Posterior cingulate gyrus (tissue), 11 donors: ENCODE measurements at places on chromosomes 7 and 10.
A peak's percentile ranks its signal among the peaks of the same experiment; 100 is the strongest.

DNA sequence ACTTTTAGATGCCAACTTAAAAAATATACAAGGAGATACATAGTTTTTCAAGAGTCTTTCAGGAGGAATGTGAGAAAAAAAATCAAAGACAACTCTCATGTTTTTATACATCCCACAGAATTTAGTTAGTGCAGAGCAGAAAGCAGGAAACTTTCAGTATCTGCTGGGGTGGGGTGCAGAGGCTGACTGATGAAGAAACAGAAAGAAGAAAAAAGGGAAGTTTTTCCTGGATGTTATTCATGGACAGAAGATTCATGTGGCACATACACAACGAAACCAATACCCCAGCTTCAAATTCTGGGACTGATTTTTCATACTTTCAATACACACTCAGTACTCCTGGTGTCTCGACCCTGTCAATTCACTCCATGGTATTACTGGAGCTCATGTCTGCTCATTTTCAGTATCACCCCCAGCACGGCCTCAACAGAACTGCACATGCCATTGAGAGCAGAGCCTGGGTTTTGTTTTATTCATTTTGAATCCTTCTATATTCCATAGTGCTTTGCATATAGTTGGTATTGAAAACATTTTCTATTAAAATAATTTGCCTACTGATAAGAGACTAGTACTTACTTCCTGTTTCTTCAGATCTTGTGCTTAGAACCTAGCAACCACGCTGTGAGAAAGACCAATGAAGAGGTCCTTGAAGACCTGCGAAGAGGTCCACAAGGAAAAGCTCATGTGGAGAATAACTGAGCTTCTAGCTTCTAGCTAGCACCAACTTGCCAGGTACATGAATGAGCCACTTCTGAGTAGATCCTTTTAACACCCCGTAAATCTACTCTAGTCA lies 49.0 kb downstream of the NDUFB2 start:
- no peak for DNase-seq

DNA sequence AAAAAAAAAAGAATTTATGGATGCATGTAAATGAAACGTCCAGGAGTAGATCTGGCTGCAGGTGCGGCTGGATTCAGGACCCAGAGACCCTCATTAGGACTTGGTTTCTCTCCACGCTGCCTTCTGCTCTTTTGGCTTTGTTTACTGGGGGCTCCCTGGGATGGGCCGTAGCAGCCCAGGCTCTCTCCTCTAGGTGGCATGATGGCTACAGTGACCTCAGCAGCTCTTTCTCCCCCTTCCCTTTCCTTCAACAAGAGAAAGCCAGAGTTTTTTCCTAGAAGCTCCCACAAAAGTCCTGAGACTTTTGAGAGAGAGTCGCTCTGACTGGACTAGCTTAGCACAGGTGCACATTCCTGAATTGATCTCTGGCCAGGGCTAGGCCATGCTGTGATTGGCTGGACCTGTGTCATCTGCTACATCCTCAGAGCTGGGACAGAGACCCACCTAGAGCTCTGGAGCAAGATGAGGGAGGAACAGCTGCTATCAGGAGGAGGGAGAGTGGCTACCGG lies 67.8 kb upstream of the PDCD4 start:
- DNase-seq: no peak

DNA sequence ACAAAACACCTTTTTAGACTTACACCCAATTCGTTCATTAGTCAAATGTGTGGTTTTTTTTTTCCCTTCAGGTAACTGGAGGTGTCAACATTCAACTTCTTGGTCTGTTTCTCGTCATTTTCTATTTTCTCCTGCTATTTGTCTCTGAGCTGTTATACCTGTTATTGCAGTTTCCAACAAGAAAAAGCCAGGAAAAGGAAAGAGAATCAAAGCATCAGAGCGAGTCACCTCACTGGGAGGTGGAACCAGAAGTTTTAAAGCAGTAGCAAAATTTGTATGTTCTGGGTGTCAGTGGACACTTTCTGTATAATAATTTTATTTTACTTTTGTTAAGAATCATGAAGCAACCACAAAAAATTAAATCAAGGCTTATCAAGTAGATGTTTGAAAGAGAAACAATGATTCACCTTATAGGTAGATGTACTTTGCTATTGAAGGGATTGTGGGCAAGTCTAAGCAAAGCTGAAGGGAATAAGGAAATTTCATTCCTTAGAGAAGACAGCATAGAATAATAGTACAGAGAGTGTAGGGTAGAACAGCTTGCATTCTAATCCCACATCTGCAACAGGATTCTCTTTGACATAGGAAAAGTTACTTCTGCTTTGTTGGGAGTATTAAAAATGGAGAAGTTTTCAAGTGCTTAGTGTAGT lies 675.8 kb downstream of the PCDH15 start:
- no peak for DNase-seq

GRCh38 chr10:103861505-103861904 lies 6.1 kb upstream of the SH3PXD2A start:
- DNase-seq: no peak

GRCh38 chr10:78038105-78038504 lies 4.4 kb downstream of the RPS24 start:
- DNase-seq: no peak

GRCh38 chr7:4713183-4713784 lies 31.2 kb downstream of the FOXK1 start:
- DNase-seq: no peak

DNA sequence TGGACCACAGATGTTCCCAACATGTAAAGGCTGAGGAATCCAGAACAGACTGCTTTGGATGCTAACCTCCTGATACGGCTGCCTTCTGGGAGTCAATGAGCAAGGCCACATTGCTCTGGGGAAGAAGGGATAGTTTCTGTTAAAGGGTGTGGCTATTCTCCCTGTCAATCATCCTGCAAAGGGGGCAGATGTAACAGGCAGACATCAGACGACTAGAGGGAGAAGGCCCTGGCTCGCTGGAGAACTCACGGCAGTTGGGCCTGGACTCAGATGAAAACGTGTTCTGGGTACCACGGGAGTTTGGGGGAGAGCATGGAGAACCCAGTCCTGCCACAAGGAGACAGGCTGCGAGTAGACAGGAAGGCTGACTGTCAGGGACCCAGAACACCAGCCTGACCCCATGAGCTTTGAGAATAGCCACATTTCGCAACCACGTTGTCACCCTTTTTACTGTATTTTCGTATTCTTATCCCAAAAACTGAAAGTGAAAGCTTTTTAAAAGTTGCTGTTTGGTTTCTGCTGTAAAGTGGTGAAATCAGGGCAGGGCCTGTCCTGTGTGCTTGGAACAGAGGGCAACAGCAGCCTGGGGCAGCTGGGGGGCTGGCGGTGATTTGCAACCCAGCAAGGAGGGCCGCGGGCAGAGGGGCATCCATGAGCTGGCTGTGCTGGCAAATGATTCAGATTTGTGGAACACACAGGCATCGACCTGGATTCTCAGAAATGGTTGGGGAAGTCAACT lies 95.3 kb downstream of the MYOF start:
- DNase-seq: no peak

DNA sequence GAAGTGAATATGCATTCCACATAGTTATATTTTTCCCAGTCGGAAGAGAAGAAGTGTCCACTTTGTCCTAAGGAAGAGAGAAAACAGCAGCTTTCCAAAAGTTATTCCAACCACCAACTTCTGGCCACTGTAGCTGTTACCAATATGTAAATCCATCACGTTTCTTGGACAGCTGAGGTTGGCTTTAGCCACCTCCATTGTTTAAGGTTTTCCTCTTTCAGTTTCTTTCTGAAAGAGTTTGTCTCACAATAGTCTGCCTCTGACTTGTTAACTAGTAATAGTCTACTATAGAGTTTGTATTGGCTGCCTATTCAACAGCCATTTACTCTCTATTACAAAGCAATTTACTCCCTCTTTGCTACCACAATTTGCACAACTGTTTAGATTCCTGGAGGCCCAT lies 457.6 kb upstream of the LRRN3 start:
- no peak for DNase-seq

GRCh38 chr10:32938554-32939061 lies 19.4 kb downstream of the ITGB1 start:
- DNase-seq: no peak

DNA sequence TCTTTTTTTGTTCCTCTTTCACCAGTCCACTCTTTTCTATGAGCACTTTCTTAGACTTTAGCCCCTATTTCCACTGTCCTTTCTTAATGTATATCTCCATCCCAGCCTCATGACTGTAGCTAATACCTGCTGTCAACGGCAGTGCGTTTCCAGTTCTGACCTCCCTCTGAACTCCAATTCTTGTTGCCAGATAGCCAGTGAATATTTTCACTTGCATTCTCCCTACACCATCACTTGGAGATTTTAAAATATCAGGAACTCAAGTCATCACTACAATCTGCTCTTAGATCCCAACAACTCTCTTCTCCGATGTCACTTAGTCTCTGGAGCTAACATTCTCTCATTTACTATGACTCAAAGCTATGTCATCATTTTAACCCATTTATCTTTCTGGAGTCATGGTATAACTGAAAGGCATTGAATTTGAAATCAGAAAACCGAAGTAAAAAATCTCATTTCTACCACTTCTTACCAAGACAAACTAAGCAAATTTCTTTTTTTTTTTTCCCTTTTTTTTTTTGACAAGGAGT lies 5.1 kb upstream of the SLC16A12 start:
- DNase-seq: no peak

- peak; percentile 86 for DNase-seq
Measured at GRCh38 chr7:6637544-6638229, 569 bp downstream of the ZNF316 start.

- DNase-seq: no peak
Measured at GRCh38 chr7:39035903-39036302, 58.2 kb downstream of the POU6F2 start.

DNA sequence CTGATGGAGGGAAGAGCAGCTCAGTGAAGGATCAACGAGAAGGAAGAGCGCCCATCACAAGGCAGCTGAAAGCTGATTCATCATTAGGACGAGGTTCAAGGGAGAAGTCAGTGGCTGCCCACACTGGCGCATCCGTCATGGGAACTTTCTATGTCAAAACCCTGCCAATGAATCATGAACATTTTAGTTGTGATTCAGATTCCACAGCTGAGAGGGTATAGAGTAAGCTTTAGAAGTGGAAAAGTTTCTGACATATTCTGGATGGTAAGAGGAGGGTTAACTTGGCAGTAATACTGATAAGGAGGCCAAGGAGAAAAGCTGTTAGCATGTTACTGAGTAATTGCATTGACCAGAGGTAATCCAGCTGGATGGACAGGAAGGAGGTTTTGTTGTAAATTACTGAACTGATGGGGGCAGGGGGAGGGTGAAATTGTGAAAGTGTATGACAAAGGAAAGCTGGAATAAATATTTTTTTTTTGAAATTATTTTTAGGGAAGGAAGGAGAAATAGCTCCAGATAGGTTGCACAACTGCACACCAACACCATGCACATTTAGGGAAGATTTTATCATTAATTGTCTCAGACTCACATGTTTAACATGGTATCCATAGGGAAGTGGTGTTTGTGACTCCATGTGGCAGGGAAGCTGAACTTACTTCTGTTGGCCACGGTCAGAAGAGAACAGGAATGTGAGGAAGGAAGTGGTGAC lies 78.3 kb upstream of the NRP1 start:
- no peak for DNase-seq

GRCh38 chr10:10126218-10126617 lies 891.5 kb upstream of the CELF2 start:
- DNase-seq: no peak

DNA sequence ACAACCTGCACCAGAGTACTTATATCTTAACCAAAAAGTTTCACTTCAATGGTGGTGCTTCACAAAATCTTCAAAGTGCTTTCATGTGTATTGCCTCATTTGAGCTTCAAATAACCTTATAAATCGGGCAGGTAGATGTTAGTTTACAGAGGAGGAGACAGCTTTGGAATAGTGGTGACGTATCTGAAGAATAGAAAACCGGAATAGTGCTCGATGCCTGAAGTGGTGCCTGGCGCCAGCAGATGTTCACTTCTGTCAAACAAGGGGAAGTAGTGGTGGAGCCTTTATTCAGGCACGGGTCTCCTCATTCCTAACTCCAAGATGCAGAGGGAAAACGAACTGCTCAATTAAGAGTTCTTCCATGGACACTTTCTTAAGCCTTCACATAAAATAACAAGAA lies 58.1 kb downstream of the NHLRC2 start:
- no peak for DNase-seq

DNA sequence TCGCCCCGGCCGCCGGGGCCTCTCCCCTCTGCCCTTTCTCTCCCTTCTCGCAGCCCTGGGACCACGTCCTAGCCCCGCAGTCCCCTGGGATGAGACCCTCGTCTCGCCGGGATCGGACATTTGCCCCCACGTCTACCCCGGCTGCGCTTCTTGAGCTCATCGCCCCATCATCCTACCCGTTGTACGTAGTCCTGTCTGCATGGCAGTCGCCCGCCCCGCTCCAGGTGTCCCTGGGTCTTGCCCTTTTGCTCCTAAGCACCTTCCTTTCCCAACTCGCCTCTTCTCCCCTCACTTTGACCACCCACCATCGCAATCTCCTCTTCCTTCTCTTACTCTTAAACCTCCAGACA lies 582 bp downstream of the TPST1 start:
- DNase-seq: peak; percentile 29

GRCh38 chr7:2805213-2805944 lies 38.7 kb downstream of the GNA12 start:
- DNase-seq: no peak

DNA sequence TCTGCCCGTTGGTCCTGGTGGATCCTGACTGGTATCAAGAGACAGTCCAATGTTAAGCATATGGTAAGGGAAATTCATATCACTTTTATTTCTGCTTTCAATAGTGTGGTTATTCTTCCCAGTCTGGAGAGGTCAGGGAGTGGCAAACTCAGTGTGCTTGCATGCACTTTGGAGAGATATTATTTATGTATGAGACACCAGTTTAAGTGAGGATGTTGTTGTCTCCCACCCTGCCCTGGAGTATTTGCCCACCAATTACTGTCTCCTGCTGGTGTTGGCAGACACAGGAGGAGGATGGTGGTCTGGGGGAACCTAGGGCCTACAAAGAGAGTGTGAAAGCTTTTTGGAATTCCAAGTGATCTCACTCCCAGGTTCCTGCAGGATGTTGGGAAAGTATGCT lies 59.7 kb downstream of the OR13A1 start:
- DNase-seq: no peak

DNA sequence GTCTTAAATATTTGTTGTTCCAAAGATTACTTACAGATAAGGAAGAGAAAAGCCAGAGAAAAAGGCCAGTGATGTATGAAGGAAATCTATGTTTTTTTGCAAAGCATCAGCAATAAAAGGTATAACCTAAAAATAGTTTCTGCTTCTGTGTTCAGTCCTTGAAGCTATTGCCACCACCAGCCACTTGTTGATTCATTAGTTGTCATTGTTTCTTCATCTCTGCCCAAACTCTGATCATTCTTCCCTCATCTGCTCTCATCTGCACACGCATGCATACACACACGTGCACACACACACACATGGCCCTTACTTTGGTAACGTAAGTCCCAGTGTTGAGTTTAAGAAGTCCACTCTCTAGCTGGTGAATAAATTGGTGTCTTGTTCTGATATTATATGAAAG lies 540.7 kb downstream of the GATA3 start:
- DNase-seq: no peak
